ENCODE measurements at places on chromosomes 1 and 21.

DNA sequence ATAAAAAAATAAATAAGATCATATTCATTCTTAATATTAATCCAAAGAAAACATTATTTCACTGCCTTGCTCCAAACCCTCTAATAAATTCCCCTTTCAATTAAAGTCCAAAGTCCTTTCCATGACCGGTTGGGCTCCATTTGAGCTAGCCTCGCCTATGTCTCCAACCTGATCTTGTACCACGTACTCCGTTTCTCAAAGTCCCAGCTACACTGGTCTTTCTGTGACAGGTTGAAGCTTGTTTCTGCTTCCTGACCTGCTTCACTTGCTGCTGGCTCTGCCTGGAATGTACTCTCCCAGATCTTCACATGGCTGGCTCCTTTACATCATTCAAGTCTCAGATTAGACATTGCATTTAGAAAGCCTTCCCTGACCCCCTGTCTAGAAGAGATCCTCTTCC is 16.4 kb downstream of the RPL5 start:
- DNase-seq = no peak

GRCh38 chr1:236083650-236084385 is 18.9 kb upstream of the NID1 start:
- no peak for DNase-seq

- no peak for DNase-seq
Measured at GRCh38 chr1:215720126-215720525, 153.0 kb downstream of the KCTD3 start.

DNA sequence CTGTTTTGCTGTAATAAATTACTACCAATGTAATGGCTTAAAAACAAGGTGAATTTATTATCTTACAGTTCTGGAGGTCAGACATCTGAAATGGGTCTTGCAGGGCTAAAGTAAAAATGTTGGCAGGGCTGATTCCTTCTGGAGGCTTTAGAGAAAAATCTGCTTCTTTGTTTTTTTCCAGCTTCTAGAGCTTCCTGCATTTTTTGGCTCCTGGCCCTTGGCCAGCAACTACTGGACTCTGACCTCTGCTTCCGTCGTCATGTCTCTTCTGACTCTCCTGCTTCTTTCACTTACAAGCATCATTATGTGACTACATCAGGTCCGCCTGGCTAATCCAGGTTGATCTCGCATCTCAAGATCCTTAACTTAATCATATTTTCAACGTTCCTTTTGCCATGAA is 350.9 kb downstream of the S1PR1 start:
- no peak for DNase-seq

GRCh38 chr1:168421399-168422004 is 122.3 kb downstream of the XCL2 start:
- DNase-seq = peak; percentile 13
